Pulmonary artery endothelial cell (primary cell): ENCODE measurements at places on chromosomes 4 and X. TPM values are rescaled to one million over a fixed set of nuclear protein-coding genes. Genes with fewer than 3 reads are reported as not detected.
A peak's percentile ranks its signal among the peaks of the same experiment; 100 is the strongest.

Gene CLDN22
- not detected in 2 replicates for total RNA-seq

Gene ADAMTS3
- total RNA-seq = 5.2 and 5.7 TPM in 2 replicates

Gene EXOC1L
- total RNA-seq = not detected in 2 replicates

Gene SPANXA1
- not detected in 2 replicates for total RNA-seq

Gene GABRE
- 3.7 and 7.1 TPM in 2 replicates for total RNA-seq

GRCh38 chr4:6932918-6933317, 23.3 kb downstream of the TBC1D14 start:
- DNase-seq = no peak

GRCh38 chr4:185591679-185592141, 56.4 kb upstream of the PDLIM3 start:
- no peak for DNase-seq

- no peak for DNase-seq
Measured at GRCh38 chrX:36510736-36511135, 497.4 kb upstream of the FAM47C start.

DNA sequence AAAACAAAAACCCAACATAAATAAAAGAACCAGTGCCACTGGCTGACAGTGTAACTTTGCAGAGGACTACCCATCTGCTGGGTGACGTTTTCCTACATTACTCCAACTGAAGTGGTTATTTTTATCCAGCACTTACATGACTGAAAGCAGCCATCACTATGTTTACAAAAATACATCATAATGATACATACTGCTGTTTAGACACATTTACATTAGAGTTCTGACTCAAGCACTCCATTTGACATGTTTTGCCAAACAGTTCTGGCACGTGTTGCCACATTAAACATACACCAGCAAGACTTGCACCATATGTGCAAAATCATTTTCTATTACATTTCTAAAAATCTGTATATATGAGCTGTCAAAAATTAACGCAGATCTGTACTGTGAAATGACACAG, 39.6 kb downstream of the BEND4 start:
- DNase-seq = no peak

DNA sequence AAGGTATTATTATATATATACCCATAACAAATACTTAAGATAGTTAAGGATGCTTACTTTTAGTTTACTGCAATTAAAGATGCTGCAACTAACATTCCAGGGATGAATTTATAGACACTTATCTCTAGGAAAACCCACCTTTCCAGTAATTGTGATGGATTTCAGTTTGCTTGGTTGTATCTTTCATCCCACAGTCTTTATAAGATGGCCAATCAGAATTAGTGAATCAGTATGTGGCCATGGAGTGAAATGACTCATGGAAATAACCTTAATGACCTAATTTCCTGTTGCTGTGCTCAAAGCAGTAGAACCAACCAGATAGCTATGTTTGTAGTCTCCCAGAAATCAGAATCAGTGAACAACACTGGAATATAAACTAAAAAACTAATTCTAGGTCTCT, 26.4 kb downstream of the MOSPD2 start:
- peak; percentile 51 for DNase-seq

- no peak for DNase-seq
Measured at GRCh38 chr4:73396993-73397972, 6.8 kb upstream of the ALB start.

DNA sequence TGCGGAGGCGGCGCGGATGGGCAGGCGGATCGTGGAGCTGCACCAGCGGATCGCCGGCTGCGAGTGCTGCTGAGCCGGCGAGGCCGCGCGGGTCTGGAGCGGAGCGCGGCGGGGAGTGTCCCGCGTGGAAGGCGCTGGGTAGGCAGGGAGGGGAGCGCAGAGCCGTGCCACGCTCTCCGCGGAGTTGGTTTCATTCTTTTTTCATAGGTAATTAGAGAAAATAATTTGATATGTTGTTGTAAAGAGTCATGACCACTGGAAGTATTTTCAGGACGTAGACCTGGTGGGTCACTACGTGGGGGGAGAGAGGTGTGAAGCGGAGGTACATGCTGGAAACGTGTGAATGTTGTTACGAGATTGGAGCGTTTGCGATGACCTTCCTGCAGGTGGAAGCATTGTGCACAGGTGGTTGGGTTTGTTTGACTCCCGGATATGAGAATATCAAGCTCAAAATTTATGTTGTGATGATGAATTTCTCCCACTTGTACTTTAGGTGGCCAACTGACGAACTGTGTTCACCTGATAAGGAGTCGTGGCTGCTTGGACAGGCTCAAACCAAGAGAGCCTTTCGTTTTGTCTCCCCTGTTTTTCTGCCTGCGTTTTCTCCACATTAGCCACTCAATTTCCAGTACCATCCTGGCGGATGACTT, 19.1 kb upstream of the S100P start:
- no peak for DNase-seq

DNA sequence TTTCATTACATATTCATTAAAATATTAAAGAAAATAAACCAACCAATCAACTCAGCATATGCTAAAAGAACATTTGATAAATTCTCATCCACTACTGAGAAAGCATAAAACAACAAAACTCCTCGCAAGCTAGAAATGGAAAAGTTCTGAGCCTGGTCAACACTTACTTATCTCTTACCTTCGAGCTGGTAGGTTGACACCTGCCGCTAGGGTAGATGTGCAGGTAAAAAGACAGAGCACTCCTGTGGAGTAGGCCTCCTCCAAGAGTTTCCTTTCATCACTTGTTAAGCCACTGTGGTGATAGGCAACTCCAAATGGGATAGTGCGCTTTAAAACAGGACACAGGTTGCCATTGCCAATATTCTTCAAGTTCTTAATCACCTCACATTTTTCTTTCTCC, 18.9 kb downstream of the HELQ start:
- DNase-seq = no peak

DNA sequence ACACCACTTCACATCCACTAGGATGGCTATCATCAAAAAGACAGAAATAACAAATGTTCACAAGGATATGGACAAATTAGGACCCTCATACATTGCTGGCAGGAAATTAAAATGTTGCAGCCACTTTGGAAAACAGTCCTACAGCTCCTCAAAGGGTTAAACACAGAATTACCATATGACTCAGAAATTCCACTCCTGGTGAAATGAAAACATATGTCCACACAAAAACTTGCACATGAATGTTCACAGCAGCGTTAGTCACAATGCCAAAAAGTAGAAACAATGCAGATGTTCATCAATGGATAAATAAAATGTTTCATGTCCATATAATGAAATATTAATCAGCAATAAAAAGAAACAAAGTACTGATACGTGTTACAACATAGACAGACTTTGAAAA, 15.1 kb downstream of the S100G start:
- DNase-seq = no peak

DNA sequence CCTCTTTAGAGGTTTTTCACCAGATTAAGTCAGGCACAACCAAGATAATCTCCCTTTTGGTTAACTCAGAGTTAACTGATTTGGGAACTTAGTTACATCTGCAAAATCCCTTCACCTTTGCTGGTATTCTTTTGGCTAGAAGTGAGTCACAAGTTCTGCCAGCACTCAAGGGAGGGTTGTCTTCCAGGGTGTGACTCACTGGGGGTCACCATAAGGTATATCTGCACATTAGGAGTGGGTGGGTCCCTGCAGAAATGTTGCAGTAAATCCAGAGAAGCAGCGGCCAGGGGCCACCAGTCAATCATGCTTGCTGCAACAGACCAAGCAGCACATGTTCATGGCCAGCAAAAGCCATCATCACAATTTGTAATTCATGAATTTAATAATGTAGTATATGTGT, 59.8 kb upstream of the MAML3 start:
- no peak for DNase-seq

DNA sequence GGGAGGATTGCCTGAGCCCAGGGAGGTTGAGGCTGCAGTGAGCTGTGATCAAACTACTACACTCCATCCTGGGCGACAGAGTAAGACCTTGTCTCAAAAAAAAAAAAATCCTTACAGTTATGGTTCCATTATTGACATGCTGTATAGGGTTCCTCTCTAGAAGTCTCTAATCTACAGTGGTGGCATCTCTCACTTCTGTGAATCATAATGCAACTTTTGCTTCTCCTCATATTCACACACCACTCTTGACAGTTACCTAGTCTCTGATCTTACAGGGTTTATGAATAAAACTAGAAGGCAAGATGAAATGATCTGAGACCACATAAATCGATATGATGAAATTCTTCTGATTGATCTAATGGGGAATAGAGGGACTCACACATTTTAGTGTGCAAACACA, 40.6 kb downstream of the DOCK11 start:
- no peak for DNase-seq

- DNase-seq = no peak
Measured at GRCh38 chrX:138191998-138192397, 519.5 kb downstream of the FGF13 start.
